Foreskin melanocyte (primary cell): ENCODE measurements at places on chromosomes 1 and 21.

DNA sequence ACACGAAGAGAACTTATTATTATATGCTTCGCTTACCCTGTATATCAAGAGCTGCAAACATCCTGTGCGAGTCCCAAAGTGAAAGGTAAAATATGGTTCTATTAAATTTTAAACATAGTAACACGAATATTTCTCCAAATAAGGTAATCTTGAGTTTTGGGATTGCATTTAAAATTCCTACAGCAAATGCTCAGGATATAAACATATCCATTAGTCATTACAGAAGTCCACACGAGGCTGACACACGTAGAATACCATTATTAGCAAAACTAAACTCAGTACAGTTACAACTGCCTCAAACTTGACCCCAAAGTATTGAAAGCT lies 282 bp upstream of the LYPLAL1 start:
- DNase-seq = no peak

DNA sequence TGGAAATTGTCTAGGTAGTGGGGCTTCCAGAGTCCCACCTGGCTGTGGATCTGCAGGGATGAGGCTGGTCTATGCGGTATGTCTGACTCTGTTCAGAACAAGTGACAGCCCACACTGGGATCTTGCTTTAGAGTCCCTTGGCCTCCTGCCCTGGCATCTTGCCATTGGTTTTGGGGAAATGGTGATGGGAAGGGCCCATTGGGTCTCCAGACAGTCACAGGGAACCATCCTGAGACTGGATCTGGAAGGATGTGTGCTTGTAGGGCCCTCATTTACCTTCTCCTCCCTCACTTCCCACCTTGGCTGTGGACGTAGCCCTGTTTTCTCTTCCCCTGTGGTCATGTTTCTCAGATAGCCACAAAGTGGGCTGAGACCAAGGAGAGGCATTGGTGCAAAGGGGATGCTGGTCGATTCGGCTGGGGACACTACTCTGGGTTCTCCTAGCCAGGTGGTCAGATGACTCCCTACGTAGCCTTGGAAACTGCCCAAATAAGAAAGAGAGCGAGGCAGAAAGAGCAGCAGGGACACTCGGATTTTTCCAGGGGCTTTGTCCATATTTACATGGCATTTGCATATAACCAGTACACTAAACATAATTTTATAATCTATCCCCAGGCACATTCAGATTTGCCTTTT lies 15.1 kb downstream of the SOX13 start:
- DNase-seq = no peak

DNA sequence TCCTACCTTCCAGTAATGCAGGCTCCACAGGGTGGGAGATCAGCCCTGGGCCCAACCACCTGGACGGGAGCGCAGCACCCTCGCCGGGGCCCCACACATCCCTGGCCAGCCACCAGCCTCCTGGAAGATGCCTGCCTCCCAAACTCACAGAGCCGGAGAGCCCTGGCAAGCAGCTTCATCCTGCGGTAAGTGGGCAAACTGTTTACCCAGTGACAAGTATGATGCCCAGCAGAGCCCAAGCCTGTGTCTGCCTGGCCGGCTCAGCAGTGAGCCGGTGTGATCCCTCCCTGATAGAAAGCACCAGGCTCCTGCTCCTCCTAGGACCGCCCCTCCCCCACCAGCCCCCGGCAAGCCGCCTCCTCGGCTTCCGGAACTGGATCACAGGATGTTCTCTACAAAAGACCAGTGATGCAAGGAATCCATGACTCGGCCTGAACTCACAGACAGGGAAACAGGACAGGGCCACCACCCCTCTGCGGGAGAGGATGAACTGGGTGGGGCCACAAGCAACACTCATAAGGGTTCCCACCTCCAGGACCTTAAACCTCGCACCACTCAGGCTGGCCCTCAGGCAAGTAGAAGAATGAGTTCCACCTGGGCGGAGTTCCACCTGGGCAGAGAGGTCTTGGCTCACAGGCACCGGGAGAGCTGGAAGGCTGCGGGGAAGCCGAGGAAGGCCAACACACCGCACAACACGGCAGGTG lies 7.9 kb downstream of the ACOT7 start:
- peak; percentile 87 for DNase-seq

- DNase-seq = peak; percentile 78
Measured at GRCh38 chr1:20837554-20838192, 50.6 kb upstream of the HP1BP3 start.

- no peak for DNase-seq
Measured at GRCh38 chr1:97904534-97904933, 16.3 kb downstream of the DPYD start.
